ENCODE measurements at places on chromosomes 3 and 15. TPM values are rescaled to one million over a fixed set of nuclear protein-coding genes. Genes with fewer than 3 reads are reported as not detected.

The PCBP4 gene
- total RNA-seq, result 59.1 TPM

The GRK7 gene
- 0.12 TPM for total RNA-seq

- H3K4me3 ChIP-seq, result peak overlapping the region; percentile 47
- H3K4me1 ChIP-seq, result peaks cover 56% of the 10 kb centered on the region
- DNase-seq, result peak; percentile 88
- H3K27ac ChIP-seq, result peak overlapping the region; percentile 97
Measured at GRCh38 chr3:12194209-12194608, 35.5 kb upstream of the TIMP4 start.

DNA sequence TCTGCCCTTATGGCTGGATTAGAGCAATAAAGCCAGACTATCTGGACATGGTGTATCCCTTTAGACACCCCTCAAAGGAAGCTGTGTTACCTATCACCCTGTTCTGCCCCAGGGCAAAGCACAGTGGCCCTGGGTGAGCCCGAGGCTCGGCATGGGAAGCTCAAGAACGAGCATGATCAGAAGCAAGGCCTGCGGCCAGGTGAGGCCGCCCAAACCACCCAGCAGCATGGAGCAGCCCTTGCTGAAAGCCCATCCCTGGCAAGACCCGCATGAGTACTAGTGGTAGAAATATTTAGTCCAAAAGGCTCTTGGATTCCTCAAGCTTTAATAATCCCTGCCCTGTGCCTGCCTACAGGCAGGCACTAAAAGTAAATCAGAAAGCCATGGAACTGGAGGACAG is 261.1 kb downstream of the MEX3B start:
- H3K4me3 ChIP-seq, result no peak overlapping the region
- H3K4me1 ChIP-seq, result no peaks in the 10 kb centered on the region
- no peak for DNase-seq
- no peaks in the 10 kb centered on the region for H3K36me3 ChIP-seq
- peaks cover 62% of the 10 kb centered on the region for H3K27me3 ChIP-seq
- no peak overlapping the region for H3K27ac ChIP-seq

DNA sequence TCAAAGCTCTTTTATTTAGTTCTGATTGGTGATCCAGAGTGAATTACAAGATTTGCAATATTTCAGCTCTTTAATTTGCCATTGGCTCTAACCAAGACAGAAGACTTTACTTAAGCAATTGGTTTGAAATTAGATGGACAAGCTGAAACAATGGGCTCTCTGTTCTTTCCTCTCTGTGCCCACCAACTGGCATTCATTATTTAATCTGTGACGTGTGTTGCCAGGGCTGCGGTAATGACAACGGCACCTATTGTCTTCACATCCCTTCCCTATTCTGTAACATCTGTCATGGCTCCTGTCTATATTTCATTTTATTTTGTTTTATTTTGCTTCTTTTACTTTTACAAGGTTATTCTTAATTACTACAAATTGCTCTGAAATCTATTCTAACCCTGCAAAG is 33.9 kb downstream of the PLD1 start:
- H3K27ac ChIP-seq, result 0 out of 2 replicates have a peak overlapping the region, but pooled peaks have one; percentile 27
- H3K4me3 ChIP-seq, result no peak overlapping the region

Measured in PC-3 (cell line).